Activated T-helper 1 cell treated with anti-CD3 and anti-CD28 coated beads, Interleukin-2, amount 50 U/mL, for 16 hours (primary cell): ENCODE measurements at places on chromosomes 16 and 17.

GRCh38 chr17:20091174-20092029 is 82.2 kb downstream of the SPECC1 start:
- DNase-seq, result no peak

- DNase-seq, result no peak
Observed at GRCh38 chr16:67990018-67990386, 9.3 kb downstream of the DPEP2 start.

DNA sequence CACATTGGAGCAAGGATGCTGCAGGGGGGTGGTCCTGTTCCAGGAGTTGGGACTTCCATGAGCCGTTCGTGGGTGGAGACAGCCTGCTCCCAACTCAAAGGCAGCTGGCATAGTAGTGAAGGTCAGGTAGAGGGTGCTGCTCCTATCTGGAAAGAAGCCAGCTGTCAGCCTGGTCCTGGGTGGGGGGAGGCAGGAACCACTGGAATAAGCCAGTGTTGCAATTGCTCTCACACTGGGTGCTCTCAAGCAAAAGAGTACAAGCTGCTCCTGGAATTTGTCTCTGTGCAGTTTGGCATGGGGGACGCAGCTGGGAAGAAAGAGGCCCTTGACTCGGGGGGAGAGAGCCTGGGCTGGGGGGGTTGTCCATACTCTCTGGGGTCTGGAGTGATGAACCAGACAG is 8.7 kb downstream of the CACNG5 start:
- no peak for DNase-seq

GRCh38 chr16:4948903-4949766 is 9.0 kb upstream of the SEC14L5 start:
- DNase-seq, result no peak

- no peak for DNase-seq
Observed at GRCh38 chr16:81357711-81358260, 43.0 kb downstream of the GAN start.

- no peak for DNase-seq
Observed at GRCh38 chr17:20122254-20122879, 113.2 kb downstream of the SPECC1 start.

- no peak for DNase-seq
Observed at GRCh38 chr17:79621151-79621943, 10.5 kb upstream of the RBFOX3 start.

DNA sequence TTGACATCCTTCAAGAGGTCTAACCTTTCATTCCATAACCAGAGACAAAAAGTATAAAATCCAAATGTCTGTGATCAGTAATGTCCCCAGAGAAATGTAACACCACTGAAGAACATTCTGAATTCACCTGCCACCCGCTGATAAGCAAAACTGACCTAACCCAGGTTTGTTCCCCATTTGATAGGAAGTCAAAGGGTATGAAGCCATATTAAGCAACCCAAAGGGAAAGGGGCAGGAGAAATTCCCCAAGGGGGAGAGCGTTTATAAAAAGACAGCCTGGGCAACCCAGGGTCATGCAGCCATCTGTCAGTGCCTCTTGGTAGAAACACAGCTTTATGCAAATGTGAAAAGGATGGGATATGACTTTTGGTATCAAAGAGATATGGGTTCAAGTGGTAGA is 30.7 kb upstream of the PIK3R6 start:
- DNase-seq, result no peak

- no peak for DNase-seq
Observed at GRCh38 chr17:40520991-40521453, 19.6 kb upstream of the TNS4 start.

- DNase-seq, result no peak
Observed at GRCh38 chr17:50205111-50205962, 3.9 kb upstream of the COL1A1 start.

- DNase-seq, result no peak
Observed at GRCh38 chr16:2964475-2965336, 631 bp downstream of the KREMEN2 start.

DNA sequence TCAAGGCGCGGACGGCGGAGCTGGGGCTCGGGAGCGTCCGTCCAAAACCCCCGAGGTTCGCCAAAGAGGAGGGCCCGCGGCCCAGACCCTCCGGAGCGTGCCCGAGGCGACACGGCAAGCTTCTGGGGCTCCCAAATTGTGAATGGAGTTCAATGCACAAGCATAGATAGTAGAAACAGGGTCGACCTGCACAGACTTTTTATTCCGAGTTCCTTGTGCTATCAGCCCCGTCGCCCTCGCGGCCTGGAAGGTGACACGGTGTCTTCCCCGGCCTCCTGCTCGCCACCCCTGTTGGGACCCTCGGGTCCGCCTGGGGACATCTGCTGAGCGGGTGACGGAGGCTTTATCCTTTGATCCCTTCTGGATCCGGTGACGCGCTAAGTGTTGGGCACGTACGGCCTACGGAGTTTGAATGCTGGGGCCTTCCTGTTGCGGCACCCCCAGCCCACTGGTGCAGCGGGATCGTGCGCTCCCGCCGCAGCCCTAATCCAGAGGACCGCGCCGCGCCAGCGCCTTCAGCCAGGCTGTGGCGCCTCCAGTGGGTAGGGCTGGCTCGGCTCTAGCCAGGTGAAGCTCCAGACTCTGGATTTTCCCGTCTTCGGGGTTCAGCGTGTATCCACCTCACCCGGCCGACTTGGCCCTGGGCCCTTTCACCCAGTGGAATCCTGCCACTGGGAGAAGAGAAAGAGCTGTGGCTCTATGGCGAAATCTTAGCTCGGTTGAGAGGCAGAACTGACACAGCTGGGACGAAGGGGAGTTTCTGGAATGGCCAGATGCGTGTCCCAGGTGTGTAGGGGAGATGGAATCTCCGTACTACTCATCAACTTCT is 17.0 kb upstream of the NTN1 start:
- DNase-seq, result no peak

DNA sequence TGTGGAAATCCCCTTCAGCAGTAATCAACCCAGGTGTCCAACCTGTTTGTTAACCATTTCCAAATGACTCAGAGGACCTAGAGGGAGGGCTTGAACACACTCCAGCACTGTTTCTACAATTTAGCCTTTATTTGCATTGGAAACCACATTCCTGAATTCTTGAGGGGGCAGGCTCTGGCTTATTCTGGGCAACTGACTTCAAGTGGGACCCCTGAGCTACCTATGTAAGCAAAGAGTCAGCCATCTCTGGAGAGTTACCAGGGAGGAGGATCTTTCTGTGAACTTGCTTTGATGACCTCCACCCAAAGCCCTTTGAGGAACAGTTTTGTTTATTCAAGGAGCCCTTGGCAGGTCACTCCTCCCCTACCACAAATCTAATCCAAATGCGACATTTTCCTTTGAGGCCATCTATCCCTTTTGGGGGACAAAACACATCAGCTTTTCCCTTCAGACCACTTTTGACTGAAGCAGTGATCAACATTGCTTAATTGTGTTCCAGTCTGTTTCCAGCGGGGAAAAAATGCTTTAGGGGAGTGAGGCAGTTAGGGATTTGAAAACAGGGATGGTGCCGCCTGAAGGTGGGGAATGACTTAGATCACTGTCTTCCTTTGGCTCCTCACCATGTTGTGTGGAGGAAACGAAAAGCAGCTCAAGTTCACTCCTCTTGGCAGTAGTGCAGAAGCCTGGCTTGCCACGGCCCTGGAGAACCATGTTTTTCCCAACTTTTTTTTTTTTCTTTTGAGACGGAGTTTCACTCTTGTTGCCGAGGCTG is 46.2 kb downstream of the TUBD1 start:
- DNase-seq, result no peak

DNA sequence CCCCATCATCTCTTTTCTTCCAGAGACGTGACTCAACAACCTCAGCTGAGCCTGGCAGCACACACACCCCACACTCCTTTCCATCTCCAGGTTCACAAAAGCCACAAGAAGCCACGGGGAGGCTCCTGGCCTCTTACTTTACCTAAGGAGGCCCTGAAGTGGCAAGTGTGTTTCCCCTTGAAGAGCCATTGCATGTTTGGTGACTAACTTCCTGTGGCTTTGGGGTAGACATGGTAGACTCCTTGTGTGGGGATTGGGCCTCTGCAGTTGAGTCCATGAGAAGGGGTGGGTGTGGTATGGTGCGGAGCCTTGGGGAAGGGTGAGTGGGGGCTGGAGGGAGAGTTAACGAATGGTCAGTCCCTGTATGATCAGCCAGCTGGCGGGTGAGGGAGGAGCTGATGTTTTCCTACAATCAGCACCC is 24.2 kb downstream of the SAP30BP start:
- DNase-seq, result no peak

GRCh38 chr17:20774472-20775135 is 195.1 kb downstream of the CDRT15L2 start:
- no peak for DNase-seq

DNA sequence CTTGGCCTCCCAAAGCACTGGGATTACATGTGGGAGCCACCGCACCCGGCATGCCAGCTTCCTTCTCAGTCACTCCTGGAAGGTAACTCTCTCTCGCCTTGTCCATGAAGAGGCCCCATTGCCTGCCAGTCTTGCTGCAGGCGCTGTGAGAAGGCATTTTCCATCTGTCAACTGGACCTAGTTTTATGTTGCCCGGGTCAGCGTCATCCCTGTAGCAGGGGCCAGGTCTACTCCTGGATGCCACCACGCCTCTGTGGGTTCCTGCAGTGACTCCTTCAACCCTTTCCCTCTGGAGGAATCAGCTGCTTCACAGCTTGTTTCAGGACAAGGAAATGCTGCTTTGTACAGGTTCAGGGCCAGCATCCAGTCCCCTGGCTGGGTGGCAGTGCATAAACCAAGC is 2.6 kb upstream of the NLRC3 start:
- DNase-seq, result no peak
